WTC11 (cell line): ENCODE measurements at places on chromosomes 12 and 14. TPM values are rescaled to one million over a fixed set of nuclear protein-coding genes. Genes with fewer than 3 reads are reported as not detected.

- peak within 1 kb of the TSS; percentile 57 for H3K4me3 ChIP-seq
- H3K27me3 ChIP-seq, result peaks cover 21% of the 10 kb centered on the region
- no peak for DNase-seq
Observed at GRCh38 chr12:128852885-128853599, at the start of gene GLT1D1. TSS of gene GLT1D1 (plus strand) at chr12:128853478. CDS start at chr12:128853582, 104 bp downstream.

The DCAF5 gene
- 28.9 to 30.3 TPM (median 29.1 TPM) in 3 replicates for total RNA-seq

DNA sequence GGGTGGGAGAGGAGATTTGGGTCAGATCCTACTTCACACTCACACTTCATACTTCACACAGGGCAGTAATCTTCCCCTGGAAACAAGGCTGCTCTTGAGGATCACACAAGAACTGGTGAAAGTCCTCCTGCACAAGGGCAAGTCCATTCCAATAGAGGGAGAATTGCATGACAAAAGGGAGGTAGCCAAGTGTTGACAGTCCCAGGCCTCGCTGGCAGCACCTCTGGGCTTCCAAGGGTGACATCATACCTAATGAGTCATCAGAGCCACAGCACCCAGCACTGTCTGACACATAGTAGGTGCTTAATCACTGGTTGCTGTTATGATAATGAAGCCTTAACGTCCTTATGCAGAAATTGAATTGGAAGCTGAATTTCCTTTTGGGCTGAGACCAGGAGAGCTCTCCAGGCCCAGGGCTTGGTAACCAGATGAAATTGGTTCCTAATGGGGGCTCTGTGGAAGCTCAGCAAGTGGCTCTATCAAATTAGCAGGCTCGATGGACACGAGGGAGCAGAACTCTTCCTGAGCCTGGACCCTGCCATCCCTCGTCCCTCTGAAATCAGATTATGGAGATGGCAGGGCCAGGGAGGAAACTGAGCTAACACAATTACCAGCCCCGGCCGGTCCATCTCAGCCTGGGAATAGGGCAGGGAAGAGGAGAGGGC, 58.8 kb upstream of the ACTN1 start:
- no peaks in the 10 kb centered on the region for H3K27me3 ChIP-seq
- DNase-seq, result no peak
- no peaks in the 10 kb centered on the region for H3K36me3 ChIP-seq
- H3K27ac ChIP-seq, result peak overlapping the region; percentile 57
- H3K4me1 ChIP-seq, result peaks cover 52% of the 10 kb centered on the region

- H3K27ac ChIP-seq, result no peak overlapping the region
- DNase-seq, result no peak
- H3K36me3 ChIP-seq, result no peaks in the 10 kb centered on the region
- no peak overlapping the region for H3K4me3 ChIP-seq
- H3K27me3 ChIP-seq, result no peaks in the 10 kb centered on the region
- no peaks in the 10 kb centered on the region for H3K4me1 ChIP-seq
Observed at GRCh38 chr12:119949145-119949544, 39.9 kb upstream of the BICDL1 start.

The GPR162 gene
- total RNA-seq, result 7.3 to 9.3 TPM (median 8.2 TPM) in 3 replicates

GRCh38 chr14:98952593-98953350, 319.2 kb downstream of the BCL11B start:
- peaks cover 10% of the 10 kb centered on the region for H3K4me1 ChIP-seq
- H3K4me3 ChIP-seq, result no peak overlapping the region
- no peaks in the 10 kb centered on the region for H3K36me3 ChIP-seq
- H3K27me3 ChIP-seq, result no peaks in the 10 kb centered on the region; the same call in 1 of the 2 replicates
- no peak for DNase-seq

DNA sequence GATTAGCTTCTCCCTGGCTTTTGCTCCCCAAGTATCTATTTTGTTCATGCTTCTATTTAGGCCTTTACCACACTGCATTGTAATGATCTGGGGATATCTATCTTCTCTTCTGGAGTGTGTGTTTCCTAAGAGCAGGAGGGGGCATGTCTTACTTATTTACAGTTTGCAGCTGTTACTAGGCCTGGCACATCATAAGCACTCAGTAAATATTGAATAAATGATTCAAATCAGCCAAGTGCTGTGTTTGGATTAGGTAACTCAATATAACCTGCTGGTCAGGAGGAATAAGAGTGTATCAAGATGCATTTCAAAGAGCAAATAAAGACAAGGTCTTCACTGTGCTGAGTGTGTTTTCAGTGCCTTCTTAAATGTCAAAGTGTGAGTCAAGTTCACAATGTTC, 186.1 kb downstream of the FOXG1 start:
- no peaks in the 10 kb centered on the region for H3K4me1 ChIP-seq
- H3K27me3 ChIP-seq, result peaks cover 3% of the 10 kb centered on the region; the same call in 1 of the 2 replicates
- no peak overlapping the region for H3K4me3 ChIP-seq

The AICDA gene
- 0.13 TPM in 1 of 3 replicates, not detected in the others for total RNA-seq

The SIX1 gene
- total RNA-seq, result 0.21 to 0.59 TPM (median 0.30 TPM) in 3 replicates

DNA sequence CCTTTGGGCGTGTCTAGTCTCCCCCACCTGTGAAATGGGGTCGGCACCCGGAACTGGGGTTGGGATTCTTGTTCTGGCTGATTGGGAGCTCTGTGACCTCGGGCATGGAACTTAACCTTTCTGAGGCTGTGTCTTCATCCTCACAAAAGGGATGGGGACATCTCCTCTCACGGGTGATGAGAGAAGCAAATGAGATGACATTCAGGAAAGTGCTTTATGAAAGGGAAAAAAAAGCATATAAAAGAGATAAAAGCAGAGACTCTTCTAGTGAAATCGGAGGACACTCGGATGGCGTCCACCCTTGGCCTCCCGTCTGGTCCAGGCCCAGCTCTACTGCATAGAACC, 98.9 kb downstream of the LRRC74A start:
- H3K27ac ChIP-seq, result peak overlapping the region; percentile 98
- peaks cover 92% of the 10 kb centered on the region for H3K4me1 ChIP-seq
- no peaks in the 10 kb centered on the region for H3K36me3 ChIP-seq
- no peak for DNase-seq
- H3K27me3 ChIP-seq, result no peaks in the 10 kb centered on the region
- H3K4me3 ChIP-seq, result peak overlapping the region; percentile 46

- no peak overlapping the region for H3K27ac ChIP-seq
- H3K27me3 ChIP-seq, result no peaks in the 10 kb centered on the region
- H3K36me3 ChIP-seq, result no peaks in the 10 kb centered on the region
- no peak for DNase-seq
- H3K4me3 ChIP-seq, result no peak overlapping the region
Observed at GRCh38 chr12:120979220-120979861, 998 bp downstream of the HNF1A start.

- H3K36me3 ChIP-seq, result no peaks in the 10 kb centered on the region
- no peaks in the 10 kb centered on the region for H3K27me3 ChIP-seq
- no peak overlapping the region for H3K27ac ChIP-seq
- DNase-seq, result no peak
- H3K4me1 ChIP-seq, result no peaks in the 10 kb centered on the region
- no peak overlapping the region for H3K4me3 ChIP-seq
Observed at GRCh38 chr12:27840229-27840999, 60.4 kb upstream of the MANSC4 start.

The CCNB1IP1 gene
- total RNA-seq, result 149 to 155 TPM (median 151 TPM) in 3 replicates

DNA sequence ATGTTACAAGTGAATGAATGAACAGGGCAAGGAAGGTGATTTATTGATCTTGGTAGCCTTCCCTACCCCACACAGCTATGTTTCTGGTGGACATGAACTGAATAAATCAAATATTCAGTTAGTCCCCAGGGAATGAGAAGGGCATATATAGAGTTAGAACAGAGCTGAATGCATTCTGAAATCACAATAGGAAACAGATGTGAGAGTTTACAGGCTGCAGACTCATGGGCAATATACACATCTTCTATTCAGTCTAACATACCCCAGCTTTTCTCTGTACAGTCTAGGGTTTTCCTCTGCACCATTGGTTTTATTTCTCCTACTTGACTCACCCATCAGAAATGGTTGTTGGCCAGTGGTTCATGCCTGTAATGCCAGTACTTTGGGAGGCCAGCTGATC, 7.3 kb upstream of the STX2 start:
- H3K27ac ChIP-seq, result no peak overlapping the region
- DNase-seq, result no peak
- H3K36me3 ChIP-seq, result peaks cover 8% of the 10 kb centered on the region
- no peak overlapping the region for H3K4me3 ChIP-seq
- peaks cover 14% of the 10 kb centered on the region for H3K4me1 ChIP-seq
- H3K27me3 ChIP-seq, result peaks cover 3% of the 10 kb centered on the region

DNA sequence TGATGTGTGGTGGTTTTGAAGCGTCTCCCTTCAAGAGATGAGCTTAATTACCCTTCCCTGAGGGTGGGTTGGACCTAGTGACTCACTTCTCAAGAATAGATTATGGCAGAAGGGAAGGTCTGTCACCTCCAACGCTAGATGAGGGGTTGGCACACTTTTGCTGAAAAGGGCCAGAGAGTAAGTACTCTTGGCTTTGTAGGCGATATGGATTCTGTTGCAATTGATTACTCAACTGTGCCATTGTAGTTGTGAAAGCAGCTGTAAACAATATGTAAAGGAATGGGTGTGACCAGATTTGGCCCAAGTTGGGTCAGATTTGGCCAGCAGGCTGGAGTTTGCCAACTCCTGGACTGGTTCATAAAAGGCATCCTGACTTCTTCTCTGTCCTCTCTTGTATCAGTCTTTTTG, 53.3 kb downstream of the SMIM41 start:
- H3K27me3 ChIP-seq, result no peaks in the 10 kb centered on the region; the same call in none of the 2 replicates
- no peak overlapping the region for H3K27ac ChIP-seq
- H3K4me1 ChIP-seq, result peaks cover 20% of the 10 kb centered on the region

DNA sequence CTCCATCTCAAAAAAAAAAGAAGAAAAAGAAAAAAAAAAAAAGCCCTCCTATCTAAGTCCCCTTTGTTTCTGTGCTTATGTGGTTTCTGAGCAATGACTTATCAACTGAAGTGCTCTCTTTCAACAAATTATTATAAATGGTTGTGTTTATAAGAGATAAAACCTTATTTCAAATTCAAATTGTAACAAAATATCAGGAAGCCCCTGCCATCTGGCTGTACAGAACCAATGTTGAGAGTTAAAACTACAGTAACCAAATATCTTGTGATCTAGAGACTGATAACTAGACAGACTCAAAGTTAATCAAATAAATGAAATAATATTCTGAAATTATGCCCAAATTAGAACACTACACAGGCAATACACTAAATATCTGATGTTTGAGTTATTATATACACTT, 143.0 kb upstream of the CPNE8 start:
- H3K36me3 ChIP-seq, result no peaks in the 10 kb centered on the region
- H3K4me3 ChIP-seq, result no peak overlapping the region
- peaks cover 5% of the 10 kb centered on the region for H3K4me1 ChIP-seq
- H3K27me3 ChIP-seq, result no peaks in the 10 kb centered on the region
- no peak overlapping the region for H3K27ac ChIP-seq

The SPX gene
- 0.46 to 1.2 TPM (median 0.76 TPM) in 3 replicates for total RNA-seq

The TMEM132C gene
- total RNA-seq, result not detected in 3 replicates

DNA sequence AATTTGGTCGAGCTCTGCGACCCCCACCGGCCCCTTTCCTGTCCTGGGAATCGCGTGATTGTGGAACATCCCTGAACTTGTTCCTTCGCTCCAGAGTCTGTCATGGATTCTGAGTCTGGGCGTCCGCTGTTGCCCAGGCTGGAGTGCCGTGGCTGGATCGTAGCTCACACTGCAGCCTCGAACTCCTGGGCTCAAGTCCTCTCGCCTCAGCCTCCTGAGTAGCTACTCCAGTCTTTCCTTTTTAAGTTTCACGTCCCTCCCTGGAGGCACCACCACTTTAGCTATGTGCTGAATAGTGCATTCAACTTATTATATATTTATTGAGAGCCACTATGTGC, 698 bp downstream of the ACOT6 start:
- H3K27ac ChIP-seq, result no peak overlapping the region
- peaks cover 5% of the 10 kb centered on the region for H3K36me3 ChIP-seq
- no peak for DNase-seq
- peaks cover 47% of the 10 kb centered on the region for H3K27me3 ChIP-seq
- H3K4me1 ChIP-seq, result peaks cover 8% of the 10 kb centered on the region
- H3K4me3 ChIP-seq, result peak overlapping the region; percentile 88
